Activated gamma-delta T cell treated with Interleukin-2 at 50 U/mL for 16 hours (primary cell): ENCODE measurements at places on chromosomes 3 and 15.

DNA sequence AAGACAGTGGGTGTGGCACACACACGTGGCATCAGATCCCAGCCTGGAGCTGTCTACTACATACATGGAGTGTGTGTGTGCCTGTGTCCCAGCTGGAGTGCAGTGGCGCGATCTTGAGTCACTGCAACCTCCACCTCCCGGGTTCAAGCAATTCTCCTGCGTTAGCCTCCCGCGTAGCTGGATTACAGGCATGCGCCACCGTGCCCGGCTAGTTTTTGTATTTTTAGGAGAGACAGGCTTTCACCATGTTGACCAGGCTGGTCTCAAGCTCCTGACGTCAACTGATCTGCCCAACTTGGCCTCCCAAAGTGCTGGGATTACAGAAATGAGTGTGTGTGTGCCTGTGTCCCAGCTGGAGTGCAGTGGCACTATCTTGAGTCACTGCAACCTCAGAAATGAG lies 108.8 kb downstream of the IL12A start:
- DNase-seq, result no peak

DNA sequence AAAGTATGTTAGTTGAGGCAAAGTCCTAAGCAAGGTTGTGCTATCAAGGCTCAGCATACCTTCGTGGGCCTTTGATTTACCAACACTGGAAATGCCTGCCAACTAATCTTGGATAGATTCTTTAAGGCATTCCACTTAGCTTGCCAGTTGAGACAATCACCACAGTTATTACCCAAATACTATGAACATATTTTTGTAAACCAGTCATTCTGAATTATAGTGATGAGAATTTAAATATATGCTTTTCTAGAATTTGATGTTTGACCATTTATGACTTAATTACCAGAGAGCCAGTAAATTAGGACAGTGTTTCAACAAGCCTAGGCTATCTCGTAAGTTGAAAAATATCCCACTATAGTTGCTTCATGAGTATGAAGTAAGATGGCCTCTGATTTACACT lies 15.5 kb downstream of the TRIM59 start:
- DNase-seq, result no peak

DNA sequence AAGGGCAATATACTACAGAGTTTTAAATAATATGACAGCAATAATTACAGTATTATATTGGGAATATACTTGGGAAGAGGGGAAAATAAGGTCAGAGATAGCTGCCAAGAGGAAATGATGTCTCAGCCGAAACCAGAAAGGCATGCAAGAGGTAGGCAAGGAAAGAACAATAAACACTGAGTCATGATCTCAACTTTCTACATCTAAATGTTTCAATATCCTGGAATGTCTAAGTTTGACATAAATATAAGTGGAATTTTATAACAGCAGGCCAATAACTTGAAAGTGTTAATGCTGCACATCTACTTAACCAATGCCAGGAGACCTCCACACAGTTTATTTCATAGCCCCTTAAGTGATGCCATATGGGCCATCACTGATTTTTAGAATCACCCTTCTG lies 99.8 kb upstream of the CPNE4 start:
- DNase-seq, result no peak

DNA sequence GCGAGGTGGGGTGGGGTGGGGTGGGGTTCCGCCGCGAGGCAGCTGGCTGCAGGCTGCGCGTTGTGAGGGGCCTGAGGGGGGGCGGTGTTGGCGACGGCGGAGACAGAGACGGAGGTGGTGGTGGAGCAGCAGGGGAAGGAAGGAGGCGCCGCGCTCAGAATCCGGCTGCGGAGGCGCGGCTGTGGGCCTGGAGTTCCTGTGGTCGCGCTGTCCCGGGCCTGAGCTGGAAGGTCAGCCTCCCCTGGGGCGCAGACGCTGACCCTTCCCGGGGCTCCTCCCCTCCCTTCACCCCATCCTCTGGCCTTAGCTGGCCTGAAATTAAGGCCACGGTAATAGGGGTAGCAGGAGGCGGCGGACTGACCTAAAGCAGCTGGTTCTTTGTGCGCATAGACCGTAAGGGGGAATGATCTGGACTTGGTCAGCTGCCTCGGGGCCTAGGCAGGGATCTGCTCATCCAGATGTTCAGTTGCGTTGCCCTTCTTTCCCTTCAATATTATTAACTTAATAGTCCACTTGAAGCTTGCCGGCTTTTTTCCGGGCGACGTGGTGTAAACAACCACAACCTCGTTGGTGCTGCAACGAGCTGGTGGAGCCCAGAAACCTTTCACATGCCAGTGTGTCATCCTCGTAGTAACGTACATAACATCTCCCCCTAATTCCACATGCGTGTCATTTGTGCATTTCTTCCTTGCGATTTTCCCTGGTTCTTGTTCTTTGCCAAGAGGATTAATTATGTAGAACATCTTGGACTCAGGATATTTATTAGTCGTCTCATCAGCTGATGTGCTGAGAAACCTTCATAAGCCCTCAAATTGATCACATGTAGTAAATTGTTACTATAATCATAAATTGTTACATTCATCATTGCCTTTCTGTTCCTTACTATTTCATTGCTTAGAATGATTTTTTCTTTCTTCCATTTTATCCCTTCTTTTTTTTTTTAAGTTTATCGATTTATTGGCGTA lies 626 bp downstream of the SEC62 start:
- DNase-seq, result peak; percentile 20

- DNase-seq, result no peak
Observed at GRCh38 chr3:42071904-42072812, 19.0 kb upstream of the TRAK1 start.

- no peak for DNase-seq
Observed at GRCh38 chr15:27530994-27531393, 560.0 kb downstream of the GABRG3 start.

DNA sequence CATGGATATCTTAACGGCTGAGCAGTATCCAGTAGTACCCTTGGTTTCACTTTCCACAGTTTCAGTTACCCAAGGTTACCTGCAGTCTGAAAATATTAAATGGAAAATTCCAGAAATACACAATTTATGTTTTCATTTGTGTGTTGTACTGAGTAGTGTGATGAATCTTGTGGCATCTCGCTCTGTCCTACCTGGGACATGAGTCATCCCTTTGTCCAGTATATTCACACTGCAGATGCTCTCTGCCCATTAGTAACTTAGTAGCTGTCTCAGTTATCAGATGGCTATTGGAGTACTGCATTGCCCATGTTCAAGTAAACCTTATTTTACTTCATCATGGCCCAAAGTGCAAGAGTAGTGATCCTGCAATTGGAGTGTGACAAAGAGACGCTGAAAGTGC lies 26.1 kb downstream of the GASK1A start:
- no peak for DNase-seq
